ENCODE measurements at places on chromosomes 4 and X.
A peak's percentile ranks its signal among the peaks of the same experiment; 100 is the strongest.

GRCh38 chr4:57102050-57102624, 8.0 kb downstream of the IGFBP7 start:
- no peak for DNase-seq

DNA sequence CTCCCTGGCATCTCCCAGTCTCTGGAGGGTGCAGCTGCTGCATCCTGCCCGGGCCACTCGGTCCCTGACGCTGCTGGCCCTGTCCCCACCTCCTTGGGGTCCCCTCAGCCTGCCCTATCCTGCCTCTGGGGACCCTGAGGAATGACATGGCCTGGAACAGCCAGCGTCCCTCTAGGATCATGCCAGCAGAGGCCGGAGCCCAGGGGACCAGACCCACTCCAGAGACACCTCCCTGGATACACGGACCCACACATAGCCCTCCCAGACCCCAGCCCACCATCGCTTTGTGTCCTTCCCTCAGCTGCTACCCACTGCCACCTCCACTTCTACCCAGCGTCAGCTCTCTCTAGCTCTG, 35.5 kb downstream of the CPLX1 start:
- no peak for DNase-seq

DNA sequence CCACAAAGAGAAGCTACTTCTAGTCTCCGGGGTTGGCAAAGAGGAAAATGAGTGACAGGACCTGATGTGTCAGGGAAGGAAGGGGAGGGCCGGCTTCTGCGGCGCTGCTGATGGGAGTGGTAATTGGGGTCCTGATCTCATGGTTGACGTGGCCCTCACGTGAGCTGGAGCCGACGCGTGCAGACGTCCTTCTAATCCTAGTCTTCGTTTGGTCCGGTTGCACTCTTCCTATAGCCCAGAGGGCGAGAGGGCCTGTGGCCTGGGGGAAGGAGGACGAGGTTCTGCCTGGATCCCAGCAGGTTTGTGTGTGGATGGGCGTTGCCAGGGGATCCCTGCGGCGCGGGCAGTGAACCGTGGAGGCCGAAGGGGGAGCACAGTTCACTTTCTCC, at the start of gene ARMCX1:
TSS of gene ARMCX1 (plus strand) at position 186 of the 389 bp plus-strand sequence. CDS start 2,384 bp downstream, outside the sequence.
- DNase-seq = peak; percentile 66

GRCh38 chr4:188532751-188533150, 393.5 kb downstream of the TRIML1 start:
- DNase-seq = no peak

DNA sequence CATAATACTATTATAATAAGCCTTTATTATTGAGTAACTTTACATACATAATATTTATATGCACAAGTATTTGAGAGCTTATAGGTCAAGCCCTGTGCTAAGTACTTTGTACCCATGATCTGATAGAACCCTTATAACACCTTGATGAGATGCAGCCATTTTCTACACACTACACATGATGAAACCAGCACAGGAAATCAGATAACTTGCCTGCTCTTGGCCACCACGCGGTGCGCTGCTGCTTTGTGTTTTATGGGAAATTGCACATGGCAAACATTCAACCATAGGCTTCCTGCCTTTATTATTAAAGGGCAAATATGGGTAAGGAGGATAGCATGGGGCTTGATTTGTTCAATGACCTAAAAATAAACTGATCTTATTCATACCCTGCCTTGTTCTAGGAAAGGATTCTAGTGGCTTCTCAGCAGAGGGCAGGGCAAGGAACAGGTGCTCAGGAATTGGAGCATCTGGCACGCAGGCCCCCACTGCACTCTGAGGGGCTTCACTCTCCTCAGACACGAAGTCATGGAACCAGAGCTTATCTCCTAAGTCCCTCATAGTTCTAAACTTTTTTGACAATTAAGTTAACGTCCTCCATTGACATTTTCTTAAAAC, 31.6 kb upstream of the NAP1L5 start:
- no peak for DNase-seq

GRCh38 chr4:128528793-128529553, 241.4 kb upstream of the PGRMC2 start:
- DNase-seq = peak; percentile 64

- DNase-seq = peak; percentile 26
Measured at GRCh38 chr4:1232661-1233621, 16.0 kb downstream of the CTBP1 start.

DNA sequence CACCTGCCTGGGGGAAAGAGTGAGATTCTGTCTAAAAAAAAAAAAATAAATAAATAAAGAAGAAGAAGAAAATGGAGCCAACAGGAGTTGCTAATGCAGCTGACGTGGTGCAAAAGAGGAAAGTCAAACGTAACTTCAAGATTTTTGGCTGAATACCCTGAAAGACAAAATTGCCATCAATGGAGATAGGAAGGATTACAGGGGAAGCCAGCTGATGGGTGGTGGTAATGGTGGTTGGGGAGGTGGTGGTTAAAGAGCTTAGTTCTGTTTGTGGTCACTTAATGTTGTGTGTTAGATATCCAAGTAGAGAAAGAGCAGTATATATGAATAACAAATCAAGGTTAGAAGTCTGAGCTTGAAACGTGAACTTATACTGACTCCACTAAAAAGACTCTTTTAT, 225.4 kb downstream of the ARHGAP24 start:
- DNase-seq = no peak

- peak; percentile 70 for DNase-seq
Measured at GRCh38 chr4:87985097-87985886, 9.8 kb downstream of the SPP1 start.

DNA sequence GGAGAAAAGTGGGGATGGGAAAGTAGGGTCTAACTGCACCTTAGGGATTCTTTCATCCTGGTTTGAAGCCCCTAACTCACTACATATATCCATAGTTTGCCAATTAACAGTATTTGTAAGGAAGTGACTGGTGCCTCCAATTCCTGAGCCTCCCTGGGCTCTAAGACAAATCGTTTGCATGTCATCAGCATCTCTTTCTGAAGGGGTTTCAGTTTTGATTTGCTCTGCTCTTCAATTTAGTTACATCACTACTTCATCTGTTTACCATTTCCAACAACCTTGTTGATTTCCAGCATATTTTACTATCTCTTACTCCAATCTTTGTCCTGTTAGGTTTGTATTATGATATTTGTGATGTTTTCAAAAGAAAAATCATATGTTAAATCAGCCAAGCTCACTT, 15.5 kb upstream of the DDX60 start:
- DNase-seq = no peak

DNA sequence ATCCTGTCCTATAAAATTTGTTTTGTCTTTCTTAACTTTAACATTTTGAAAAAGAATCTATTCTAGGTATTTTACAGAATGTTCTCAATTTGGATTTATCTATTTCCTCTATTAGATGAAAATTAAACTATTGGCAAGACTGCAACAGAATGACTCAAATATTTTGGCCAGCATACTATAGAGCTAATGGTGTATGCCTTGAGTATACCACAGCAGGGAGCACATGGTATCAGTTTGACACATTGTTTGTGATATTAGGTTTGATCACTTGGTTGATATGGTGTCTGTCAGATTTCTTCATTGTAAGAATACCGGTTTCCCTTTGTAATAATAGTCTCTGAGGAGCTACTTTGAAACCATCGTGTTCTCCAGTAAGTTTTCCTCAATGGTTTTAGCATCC, 87.8 kb upstream of the NPNT start:
- DNase-seq = no peak

- DNase-seq = no peak
Measured at GRCh38 chr4:181018472-181018871, 1224.7 kb upstream of the TENM3 start.
